Midbrain (tissue), 1 donor: ENCODE measurements at places on chromosomes 12 and 14.

- DNase-seq = no peak
Measured at GRCh38 chr12:97404093-97404492, 58.5 kb upstream of the RMST start.

GRCh38 chr12:128817111-128818015, 6.4 kb downstream of the SLC15A4 start:
- peak; percentile 50 for DNase-seq

- DNase-seq = no peak
Measured at GRCh38 chr12:104237930-104238329, 22.4 kb downstream of the TXNRD1 start.

DNA sequence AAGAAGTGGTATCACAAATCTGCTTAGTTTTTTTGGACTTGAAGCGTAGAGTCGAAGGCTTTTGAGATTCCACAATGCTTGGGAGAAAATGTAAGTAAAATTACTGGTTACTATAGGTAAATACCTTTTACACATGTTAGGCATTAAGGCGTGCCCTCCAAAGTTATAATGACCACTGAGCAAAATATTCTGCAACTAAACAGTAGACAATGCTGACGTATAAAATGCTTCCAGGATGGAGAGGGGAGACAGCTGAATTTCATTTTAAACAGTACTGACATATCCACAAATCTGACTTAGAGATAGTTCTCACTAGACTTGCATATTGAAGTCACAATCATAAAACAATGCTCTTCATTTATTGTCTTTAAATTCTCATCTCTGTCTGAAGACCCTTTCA, 144.5 kb upstream of the DCN start:
- DNase-seq = no peak

DNA sequence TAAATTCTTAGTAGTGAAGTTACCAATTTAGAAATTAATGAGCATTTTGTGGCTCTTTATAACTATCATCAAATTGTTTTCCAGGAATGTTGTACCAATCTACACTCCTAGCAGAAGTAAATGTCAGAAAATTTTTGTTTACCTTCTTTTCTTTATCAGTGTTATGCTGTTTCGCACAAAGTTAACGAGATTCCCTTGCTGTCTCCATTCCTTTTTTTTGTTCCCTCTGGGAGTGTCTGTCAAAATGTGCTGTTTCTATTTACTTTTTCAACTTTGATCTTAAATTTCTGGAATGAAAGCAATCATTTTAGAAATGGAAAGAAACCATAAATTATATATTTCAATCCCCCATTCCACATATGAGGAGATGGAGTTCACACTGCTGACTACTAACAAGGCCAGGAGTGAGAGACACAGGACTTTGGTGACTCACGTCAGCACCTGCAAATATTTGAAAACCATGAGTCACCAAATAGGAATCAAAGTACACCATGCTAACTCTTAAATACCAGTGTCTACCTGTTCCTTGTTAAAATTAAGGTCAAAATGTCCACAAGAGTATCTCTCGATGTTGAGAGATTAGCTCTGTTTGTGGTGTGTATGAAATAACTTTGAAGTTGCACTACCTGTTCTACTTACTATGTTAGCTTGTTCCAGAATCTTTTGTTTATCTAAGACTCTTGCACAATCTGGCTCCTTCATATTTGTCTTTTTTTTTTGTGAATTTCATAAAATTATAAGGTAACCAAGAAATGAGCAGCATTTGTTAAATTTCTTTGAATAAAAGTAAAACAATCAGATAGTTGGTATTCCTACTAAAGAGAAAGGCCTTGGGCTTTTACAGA, 106.0 kb downstream of the RMST start:
- DNase-seq = no peak

- DNase-seq = no peak
Measured at GRCh38 chr12:99476956-99477355, 170.6 kb upstream of the GARIN6 start.

- DNase-seq = no peak
Measured at GRCh38 chr12:9221483-9221882, 13.3 kb upstream of the PZP start.

DNA sequence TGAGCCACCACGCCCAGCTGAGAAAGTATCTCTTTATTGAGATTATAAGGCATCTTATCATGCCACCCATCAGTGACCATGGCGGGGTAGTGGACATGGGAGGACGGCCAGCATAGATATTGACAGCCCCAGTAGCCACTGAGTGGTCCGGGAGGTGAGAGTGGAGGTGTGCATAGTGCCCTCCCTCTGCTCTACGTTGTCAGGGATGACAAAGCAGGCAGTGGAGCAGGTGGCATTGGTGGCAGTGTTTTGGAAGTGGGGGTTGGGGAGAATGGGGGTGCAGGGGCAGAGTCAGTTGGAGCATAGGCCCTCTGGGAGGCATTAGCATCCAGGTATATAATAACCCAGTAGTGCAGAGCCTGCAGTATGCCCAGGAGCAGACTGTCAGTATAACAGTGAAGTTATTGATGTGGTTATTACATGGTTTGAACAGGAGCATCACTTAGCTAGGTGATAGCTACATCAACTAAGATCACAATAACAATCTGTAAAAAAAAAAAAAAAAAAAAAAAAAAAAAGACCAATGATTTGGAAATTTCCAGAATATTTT, 41.1 kb downstream of the GNG2 start:
- DNase-seq = no peak

- DNase-seq = no peak
Measured at GRCh38 chr14:95683793-95684192, 2.4 kb upstream of the TCL1B start.

- no peak for DNase-seq
Measured at GRCh38 chr14:70333289-70333688, 26.2 kb downstream of the COX16 start.
